ENCODE measurements at places on chromosomes 16 and 17.

DNA sequence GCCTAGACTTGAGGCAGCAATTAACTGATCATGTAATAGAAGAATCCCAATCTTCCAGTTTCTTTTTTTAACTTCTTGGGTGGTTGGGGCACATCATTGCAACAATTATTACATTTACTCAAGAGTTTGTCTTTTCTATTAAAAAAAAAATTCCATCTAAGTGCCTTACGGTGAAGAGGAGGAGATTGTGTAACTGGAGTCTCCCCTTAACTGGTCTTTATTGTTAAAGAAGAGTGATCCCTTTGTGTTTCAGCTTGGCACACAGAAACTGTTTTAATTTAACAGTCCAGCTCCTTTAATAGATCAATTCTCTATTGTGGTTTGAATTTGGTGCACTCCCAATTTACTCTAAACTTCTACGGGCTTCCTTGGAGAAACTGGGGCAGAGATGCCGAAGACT is 75.2 kb downstream of the FTO start:
- DNase-seq = no peak

DNA sequence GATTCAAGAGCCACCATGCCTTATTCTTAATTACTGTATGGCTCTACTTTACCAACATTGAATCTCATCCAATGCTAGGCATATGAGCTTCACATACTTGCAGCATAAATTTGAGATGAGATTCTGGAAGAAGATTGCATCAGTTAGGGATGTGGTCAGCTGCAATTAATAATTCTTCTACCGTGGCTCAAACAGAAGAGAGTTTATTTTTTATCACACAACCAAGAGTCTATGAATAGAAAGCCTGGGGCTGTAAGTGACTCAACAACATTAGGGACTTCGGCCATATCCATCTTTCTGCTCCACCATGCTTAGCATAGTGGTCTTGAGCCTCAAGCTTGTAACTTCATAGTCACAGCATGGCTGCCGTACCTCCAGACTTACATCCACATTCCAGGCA is 179.4 kb upstream of the IRX6 start:
- no peak for DNase-seq

DNA sequence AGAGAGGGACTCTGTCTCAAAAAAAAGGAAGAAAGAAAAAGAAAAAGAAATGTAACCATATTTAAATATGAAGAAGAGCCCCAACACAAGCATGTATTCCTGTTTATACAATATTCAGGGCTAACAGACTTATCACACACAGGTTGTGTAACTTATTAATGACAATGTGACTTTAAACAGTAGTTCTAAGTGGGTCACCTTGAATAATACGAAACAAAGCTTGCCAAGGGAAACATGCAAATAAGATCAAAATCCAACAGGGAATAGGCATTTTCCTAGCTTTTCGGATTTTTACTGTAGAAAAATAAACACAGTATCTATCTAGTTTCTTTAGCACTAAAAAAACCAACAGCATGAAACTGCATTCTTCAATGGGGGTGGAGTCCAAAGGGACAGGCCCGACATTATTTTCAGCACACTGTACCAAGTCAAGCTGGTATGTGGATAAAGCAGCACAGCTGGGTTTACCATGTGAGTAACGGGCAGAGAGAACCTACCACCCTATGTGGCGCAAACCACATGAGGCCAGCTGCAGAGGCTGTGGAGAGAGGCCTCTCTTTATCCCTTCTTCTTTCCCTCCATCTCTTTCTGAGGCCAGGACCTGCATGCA is 45.3 kb downstream of the TOM1L2 start:
- DNase-seq = no peak

DNA sequence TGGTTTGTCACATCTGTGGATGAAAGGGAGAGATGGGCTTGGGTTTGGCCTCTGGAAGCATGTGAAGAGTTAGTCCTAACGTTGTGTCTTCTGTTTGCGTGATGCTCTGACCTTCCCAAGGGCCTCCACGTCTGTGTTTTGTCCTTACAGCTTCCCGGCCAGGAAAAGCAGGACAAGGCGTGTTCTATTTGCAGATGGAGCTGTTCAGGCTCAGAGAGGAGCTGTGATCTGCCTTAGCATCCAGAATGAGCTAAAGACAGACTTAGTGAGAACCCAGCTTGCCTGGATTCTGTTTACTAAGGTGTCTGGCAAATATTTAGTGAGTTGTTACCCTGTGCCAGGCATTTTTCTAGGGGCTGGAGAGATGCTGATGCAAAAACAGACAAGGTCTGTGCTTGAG is 282.1 kb downstream of the CBLN1 start:
- DNase-seq = no peak

GRCh38 chr16:53529513-53529912 is 26.5 kb upstream of the AKTIP start:
- DNase-seq = no peak

- DNase-seq = peak; percentile 88
These were observed 2.6 kb downstream of the PMP22 start for GRCh38 chr17:15262291-15263205.

- no peak for DNase-seq
These were observed 882.4 kb upstream of the EEF2KMT start for GRCh38 chr16:5979905-5980550.

DNA sequence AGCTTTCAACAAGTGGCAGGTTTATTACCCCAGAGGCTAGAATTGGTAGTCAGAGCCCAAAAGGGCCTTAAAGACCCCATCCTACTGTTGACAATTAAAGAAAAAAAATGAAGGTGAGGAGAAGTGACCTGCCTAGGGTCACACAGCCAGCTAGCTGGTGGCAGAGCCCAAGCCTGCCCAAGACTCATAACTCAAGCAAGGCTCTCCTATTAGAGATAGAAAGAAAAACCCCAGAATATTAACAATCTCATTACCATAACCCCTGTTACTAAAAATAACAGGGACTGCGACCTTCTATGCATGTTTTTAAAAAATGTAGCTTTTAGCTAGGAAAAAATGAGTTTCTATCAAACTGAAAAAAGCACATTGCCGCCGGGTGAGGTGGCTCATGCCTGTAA is 14.0 kb downstream of the HSPB9 start:
- DNase-seq = no peak

GRCh38 chr16:70682239-70683145 is 3.4 kb downstream of the MTSS2 start:
- no peak for DNase-seq

- no peak for DNase-seq
These were observed 116.5 kb downstream of the SALL1 start for GRCh38 chr16:51034481-51035109.

DNA sequence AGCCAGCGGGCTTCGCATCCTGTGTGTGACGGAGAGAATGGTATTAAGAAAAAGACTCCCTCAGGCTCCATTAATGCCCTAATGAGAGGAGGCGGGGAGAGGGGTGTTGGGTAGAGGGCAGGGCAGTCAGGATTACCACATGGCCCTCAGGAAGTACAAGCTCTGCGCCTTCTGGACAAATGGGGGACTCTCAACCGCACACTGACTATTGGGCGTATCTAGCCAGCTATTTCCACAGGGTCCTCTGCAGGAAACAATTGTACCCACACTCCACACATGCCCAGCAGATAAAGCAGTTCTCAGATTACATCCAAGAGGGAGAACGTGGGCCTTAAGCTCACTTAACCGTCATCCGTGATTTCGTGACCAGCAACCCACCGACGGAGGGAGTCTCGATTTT is 14.7 kb downstream of the NXN start:
- no peak for DNase-seq

GRCh38 chr17:82881900-82882714 is 42.3 kb upstream of the ZNF750 start:
- DNase-seq = peak; percentile 31

DNA sequence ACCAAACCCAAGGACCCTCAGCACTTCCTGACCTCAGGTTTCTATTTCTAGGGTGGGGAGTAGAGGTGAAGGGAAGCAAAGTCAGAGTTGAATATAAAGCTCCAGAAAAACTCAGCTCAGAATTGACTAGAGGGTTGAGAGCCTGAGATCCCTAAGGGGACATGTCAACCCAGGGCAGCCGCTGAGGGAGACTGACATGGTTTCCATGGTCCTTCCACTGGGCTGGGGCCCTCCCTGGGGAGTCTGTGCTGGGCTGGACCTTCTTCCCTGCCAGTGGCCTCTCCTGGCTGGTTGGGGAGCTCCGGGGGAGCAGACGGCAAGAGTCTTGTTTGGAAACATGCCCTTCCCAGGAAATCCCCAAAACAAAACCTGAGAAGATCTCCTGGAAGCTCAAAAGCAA is 121.3 kb downstream of the METRNL start:
- no peak for DNase-seq

DNA sequence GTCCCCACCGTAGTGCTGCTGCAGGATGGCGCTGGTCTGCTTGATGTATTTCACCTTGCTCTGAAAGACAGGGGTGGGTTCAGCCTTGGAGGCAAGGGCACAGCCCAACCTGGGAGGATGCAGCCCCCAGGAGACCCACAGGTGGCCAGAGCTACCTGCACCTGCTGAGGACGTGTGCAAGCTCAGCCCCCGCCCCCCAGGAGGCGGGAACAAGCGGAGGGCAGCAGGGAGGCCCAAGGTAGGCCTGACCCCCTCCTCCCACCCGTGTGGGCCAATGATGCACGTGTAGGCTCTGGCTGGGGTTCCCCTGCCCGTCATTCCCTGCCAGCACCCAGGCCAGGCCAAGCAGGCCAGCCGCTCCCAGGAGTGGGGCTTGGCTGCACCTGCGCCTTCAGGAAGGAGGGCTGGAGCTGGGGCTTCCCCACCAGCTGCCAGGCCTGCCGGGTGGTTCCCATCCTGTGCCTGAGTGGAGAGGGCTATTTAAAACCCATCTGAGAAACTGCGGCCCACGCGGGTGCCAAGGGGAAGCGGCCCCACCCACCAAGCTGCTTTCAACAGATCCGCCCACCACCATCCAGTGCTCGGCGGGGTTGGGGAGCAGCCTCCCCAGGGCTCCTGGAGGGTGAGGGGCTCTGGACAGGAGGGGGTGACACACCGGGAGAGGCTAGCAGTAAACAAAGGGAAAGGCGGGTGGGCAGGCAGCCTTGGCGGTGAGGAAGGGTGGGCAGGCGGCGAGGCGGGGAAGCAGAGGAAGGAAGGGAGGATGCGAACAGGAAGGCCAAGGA is 3.8 kb downstream of the NTHL1 start:
- DNase-seq = no peak

DNA sequence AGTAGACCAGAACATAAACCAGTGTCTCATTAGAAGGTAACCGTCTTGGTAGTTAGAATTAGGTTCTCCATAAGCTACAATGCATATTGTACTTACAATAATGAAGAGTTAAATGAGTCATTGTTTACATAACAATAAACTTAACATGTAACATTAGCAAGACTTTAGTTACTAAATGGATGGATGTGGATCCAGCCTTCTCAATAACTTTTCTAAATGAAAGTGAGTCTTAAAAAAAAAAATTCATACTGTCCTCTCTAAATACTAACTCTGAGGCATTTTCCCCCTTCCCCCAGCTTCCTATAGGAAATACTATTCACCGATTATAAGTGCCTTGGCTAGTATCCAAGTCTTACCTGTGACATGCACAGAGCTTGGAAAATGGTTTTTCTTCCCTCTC is 155.3 kb downstream of the CYB561 start:
- no peak for DNase-seq

DNA sequence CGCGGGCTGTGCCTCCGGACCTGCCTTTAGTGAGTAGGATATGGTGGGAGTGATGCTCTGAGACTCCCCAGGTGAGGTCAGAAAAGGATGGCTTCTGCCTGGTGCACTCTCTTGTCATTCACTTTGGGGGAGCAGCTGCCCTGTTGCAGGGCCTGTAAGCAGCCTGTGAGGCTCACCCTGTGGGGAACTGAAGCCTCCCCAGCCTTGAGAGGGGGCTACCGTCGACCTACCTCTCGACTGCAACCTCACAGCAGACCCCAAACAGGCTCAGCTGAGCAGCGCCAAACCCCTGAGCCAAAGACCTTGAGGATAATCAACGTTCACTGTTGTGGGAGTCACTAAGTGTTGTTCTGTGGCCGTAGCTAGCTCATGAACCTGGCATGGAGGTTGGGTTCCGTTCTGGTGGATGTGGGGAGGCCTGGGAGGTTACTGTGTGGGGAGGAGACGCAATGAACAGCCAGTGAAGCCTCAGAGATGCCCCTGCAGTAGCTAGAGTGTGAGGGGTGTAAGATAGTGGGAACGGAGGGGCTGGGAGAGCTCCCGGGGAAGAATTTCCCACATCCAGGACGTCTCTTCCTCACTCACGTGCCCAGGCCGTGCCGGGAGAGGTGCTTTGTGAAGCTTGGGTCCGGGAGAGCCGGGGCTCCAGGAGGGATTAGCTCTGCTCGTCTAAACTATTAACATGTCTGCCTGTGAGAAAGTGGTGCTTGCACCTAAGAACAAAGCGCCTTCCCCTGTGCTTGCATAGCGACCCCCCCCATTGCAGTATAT is 38.8 kb downstream of the METRNL start:
- no peak for DNase-seq
